ENCODE measurements at places on chromosomes 4 and X. TPM values are rescaled to one million over a fixed set of nuclear protein-coding genes. Genes with fewer than 3 reads are reported as not detected.

GAGE12E gene
- not detected for total RNA-seq

SNCA gene
- 16.8 TPM for total RNA-seq

PPP1R2C gene
- total RNA-seq: not detected

FSTL5 gene
- total RNA-seq: 0.82 TPM

FAM53A gene
- 1.4 TPM for total RNA-seq

RS1 gene
- not detected for total RNA-seq

C4orf50 gene
- total RNA-seq: 0.71 TPM

- DNase-seq: no peak
- no peaks in the 10 kb centered on the region for H3K36me3 ChIP-seq
- H3K27ac ChIP-seq: no peak overlapping the region
These were observed 86.2 kb downstream of the PHEX start for GRCh38 chrX:22118161-22118830.

GRCh38 chr4:125003840-125004239 is 291.3 kb upstream of the ANKRD50 start:
- no peaks in the 10 kb centered on the region for H3K36me3 ChIP-seq
- no peak for DNase-seq
- no peaks in the 10 kb centered on the region for H3K27me3 ChIP-seq
- H3K4me3 ChIP-seq: no peak overlapping the region
- H3K27ac ChIP-seq: no peak overlapping the region

- H3K27me3 ChIP-seq: no peaks in the 10 kb centered on the region
- DNase-seq: no peak
- no peaks in the 10 kb centered on the region for H3K4me1 ChIP-seq
- H3K4me3 ChIP-seq: no peak overlapping the region
- no peaks in the 10 kb centered on the region for H3K36me3 ChIP-seq
- H3K27ac ChIP-seq: no peak overlapping the region
These were observed 679.7 kb downstream of the TECRL start for GRCh38 chr4:63729519-63729918.

DNA sequence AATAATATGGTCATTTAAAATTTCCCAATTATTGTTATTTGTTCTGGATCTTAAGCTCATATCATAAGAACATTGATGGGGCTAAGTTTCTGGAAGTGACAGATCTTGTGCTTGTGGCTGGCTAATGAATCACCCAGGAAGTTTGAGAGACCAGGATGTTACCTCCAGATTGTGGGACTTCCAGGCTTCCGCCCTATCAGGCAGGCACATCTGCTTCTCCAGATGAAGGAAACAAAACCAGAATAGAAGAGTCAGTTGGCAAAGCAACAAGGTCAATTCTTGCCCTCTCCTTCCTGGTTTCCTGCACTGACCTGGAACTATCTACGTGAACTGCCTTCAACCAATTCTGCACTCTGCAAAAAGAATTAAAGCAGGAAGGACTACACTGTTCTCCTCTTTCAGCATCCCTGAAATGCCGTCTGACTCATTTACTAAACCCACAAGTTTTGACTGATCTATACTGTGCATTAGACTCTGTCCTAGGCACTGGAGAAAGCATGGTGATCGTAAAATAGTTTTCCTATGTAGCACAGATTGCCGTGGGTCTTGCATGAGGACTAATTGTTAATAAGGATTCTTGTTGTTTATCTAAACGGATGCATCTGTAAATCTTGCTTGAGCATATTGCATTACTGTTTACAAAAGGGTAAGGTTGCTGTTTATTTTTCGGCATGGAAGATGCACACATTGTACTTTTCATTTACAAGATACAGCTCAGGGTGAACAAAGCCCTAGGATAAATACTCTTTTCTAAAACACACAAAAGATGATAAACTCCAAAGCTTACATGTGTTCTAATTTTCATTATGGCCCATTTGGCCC is 74.6 kb downstream of the AMELX start:
- H3K27me3 ChIP-seq: no peaks in the 10 kb centered on the region
- no peaks in the 10 kb centered on the region for H3K4me1 ChIP-seq
- DNase-seq: no peak
- H3K27ac ChIP-seq: no peak overlapping the region
- no peak overlapping the region for H3K4me3 ChIP-seq

DNA sequence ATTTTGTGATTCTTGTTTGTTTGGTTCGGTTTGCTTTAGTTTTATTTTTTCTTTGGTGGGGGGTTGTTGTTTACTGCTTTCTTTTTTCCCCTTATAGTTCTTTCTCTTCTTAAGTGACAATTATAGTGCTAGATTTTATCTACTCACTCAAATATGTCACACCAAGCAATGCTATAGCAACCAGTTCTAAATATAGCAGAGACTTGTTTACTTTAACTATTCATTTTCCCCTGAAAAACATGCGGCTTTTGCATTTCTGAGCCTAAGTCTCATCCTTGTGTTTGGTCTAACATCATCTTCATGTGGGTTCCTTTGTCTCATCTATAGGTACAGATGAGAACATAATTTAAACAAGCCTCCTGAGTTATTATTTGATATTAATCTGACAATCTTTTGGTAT is 676.6 kb downstream of the FAT4 start:
- H3K36me3 ChIP-seq: no peaks in the 10 kb centered on the region
- no peak for DNase-seq
- no peak overlapping the region for H3K4me3 ChIP-seq
- H3K4me1 ChIP-seq: peaks cover 30% of the 10 kb centered on the region
- no peaks in the 10 kb centered on the region for H3K27me3 ChIP-seq

- DNase-seq: no peak
- no peaks in the 10 kb centered on the region for H3K27me3 ChIP-seq
- no peaks in the 10 kb centered on the region for H3K4me1 ChIP-seq
- no peak overlapping the region for H3K27ac ChIP-seq
- no peaks in the 10 kb centered on the region for H3K36me3 ChIP-seq
- no peak overlapping the region for H3K4me3 ChIP-seq
These were observed 50.6 kb downstream of the BMP3 start for GRCh38 chr4:81081156-81081555.

DNA sequence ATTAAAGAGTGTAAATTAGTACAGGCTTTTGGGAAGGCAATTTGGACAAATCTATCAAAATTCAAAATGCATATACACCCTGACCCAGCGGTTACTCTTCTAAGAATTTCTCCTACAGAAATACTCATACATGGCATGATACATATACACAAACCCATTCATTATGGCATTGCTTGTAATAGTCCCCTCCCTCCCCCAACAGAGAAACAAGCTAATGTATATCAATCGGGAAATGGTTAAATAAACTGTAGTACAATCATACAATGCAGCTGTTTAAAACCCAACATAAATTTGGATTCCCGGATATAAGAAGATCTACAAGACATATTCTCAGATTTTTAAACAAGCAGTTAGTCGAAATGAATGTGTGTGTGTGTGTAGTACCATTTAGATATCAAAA is 808 bp downstream of the HUWE1 start:
- H3K27ac ChIP-seq: peak overlapping the region; percentile 91
- H3K4me3 ChIP-seq: peak overlapping the region; percentile 68
- DNase-seq: no peak
- peaks cover 22% of the 10 kb centered on the region for H3K4me1 ChIP-seq
- no peaks in the 10 kb centered on the region for H3K36me3 ChIP-seq

DNA sequence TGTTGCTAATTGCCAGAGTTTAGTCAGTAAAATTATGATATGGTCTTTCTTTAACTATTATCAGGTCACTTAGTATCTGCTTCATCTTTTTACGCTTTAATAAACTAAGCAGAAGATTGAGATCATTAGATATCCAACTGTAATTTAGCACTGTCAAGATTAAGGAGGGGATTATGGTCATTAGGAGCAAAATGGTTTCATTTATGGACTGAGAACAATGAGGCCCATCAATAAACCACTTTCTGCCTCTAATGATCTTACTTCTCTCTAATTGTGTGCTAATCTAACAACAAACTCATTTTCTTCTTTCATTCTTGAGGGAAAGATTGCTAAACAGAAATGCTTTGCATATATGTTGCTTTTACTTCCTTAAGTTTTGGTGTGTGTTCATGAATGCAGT is 340.4 kb downstream of the RPA4 start:
- no peaks in the 10 kb centered on the region for H3K36me3 ChIP-seq
- H3K27me3 ChIP-seq: no peaks in the 10 kb centered on the region
- DNase-seq: no peak
- no peak overlapping the region for H3K4me3 ChIP-seq
- H3K4me1 ChIP-seq: no peaks in the 10 kb centered on the region

GRCh38 chr4:41611881-41612871 is 74.2 kb downstream of the LIMCH1 start:
- no peaks in the 10 kb centered on the region for H3K36me3 ChIP-seq
- DNase-seq: peak; percentile 79
- peaks cover 36% of the 10 kb centered on the region for H3K4me1 ChIP-seq
- H3K27me3 ChIP-seq: no peaks in the 10 kb centered on the region

GRCh38 chr4:74114234-74114633 is 15.2 kb upstream of the CXCL2 start:
- H3K4me3 ChIP-seq: no peak overlapping the region
- peaks cover 20% of the 10 kb centered on the region for H3K4me1 ChIP-seq
- H3K27me3 ChIP-seq: no peaks in the 10 kb centered on the region
- H3K36me3 ChIP-seq: no peaks in the 10 kb centered on the region
- no peak overlapping the region for H3K27ac ChIP-seq
- DNase-seq: no peak

DNA sequence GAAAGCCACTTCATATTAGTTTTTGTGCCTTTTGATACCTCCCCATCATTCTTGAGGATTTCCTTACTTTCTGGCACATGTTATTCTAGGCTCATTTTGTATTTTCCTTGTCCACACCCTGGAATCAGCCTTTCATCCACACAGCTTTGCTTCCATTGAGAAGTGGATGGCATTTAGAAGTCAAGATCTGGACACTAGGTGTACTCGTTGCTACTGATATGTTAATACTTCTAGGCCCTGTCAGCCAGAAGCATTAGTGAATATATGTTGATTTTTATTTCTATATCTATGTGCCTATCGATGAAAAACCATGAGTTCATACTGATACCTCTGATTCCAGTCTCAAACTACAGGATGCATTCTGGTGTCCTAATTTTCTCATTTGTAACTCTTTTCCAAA is 73.2 kb downstream of the ARHGAP24 start:
- DNase-seq: no peak
- H3K4me1 ChIP-seq: no peaks in the 10 kb centered on the region
- no peaks in the 10 kb centered on the region for H3K36me3 ChIP-seq
- H3K27me3 ChIP-seq: no peaks in the 10 kb centered on the region
- H3K27ac ChIP-seq: no peak overlapping the region

GRCh38 chr4:46922205-46922604 is 13.2 kb upstream of the COX7B2 start:
- no peak overlapping the region for H3K27ac ChIP-seq
- H3K36me3 ChIP-seq: no peaks in the 10 kb centered on the region
- no peaks in the 10 kb centered on the region for H3K27me3 ChIP-seq
- DNase-seq: no peak
- H3K4me3 ChIP-seq: no peak overlapping the region

- no peaks in the 10 kb centered on the region for H3K4me1 ChIP-seq
- H3K27me3 ChIP-seq: no peaks in the 10 kb centered on the region
- no peak overlapping the region for H3K4me3 ChIP-seq
- H3K36me3 ChIP-seq: no peaks in the 10 kb centered on the region
These were observed 487.1 kb downstream of the STPG2 start for GRCh38 chr4:97656044-97656720.

GRCh38 chr4:174654634-174655033 is 132.3 kb upstream of the HPGD start:
- no peaks in the 10 kb centered on the region for H3K27me3 ChIP-seq
- H3K4me3 ChIP-seq: no peak overlapping the region
- H3K27ac ChIP-seq: no peak overlapping the region
- no peaks in the 10 kb centered on the region for H3K4me1 ChIP-seq
- no peaks in the 10 kb centered on the region for H3K36me3 ChIP-seq

GRCh38 chr4:28225689-28226353 is 1365.2 kb downstream of the STIM2 start:
- H3K4me1 ChIP-seq: peaks cover 22% of the 10 kb centered on the region
- H3K4me3 ChIP-seq: no peak overlapping the region
- DNase-seq: no peak
- no peaks in the 10 kb centered on the region for H3K36me3 ChIP-seq

DNA sequence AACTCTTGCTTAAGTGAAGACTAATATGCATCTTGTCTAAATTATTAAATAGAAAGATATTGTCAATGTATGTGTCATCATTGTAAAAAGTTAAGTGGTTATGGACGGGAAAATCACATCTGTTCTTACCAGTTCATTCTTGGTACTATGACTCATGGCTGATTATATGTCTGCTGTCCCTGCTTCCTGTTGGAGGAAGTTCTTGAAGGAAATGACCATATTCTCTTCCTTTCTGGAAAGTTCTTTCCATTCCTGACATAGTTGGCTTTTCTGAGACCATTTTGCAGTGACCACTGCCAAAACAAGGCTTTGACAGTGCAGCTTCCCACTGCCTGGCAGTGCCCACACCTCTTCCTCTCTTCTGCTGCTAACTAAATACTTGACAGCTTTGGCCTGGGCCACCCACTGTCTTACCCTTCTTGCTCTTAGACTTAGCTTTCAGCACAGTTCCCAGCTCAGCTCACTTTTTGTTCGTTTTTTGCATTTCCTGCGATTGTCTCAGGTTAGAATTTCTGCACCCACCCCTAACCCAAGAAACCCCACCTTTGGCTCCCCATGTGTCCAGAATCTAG is 13.2 kb upstream of the CLDN24 start:
- no peak overlapping the region for H3K27ac ChIP-seq
- peaks cover 8% of the 10 kb centered on the region for H3K27me3 ChIP-seq
- H3K36me3 ChIP-seq: no peaks in the 10 kb centered on the region
- H3K4me1 ChIP-seq: no peaks in the 10 kb centered on the region

- H3K4me1 ChIP-seq: no peaks in the 10 kb centered on the region
- DNase-seq: no peak
- no peaks in the 10 kb centered on the region for H3K36me3 ChIP-seq
These were observed 388.4 kb upstream of the HS3ST1 start for GRCh38 chr4:11817088-11817487.

- H3K36me3 ChIP-seq: no peaks in the 10 kb centered on the region
- DNase-seq: peak; percentile 81
- H3K27ac ChIP-seq: peak overlapping the region; percentile 91
- no peaks in the 10 kb centered on the region for H3K27me3 ChIP-seq
These were observed 20.5 kb upstream of the AFAP1 start for GRCh38 chr4:7960017-7960789.

- no peaks in the 10 kb centered on the region for H3K4me1 ChIP-seq
- no peak for DNase-seq
- H3K27me3 ChIP-seq: no peaks in the 10 kb centered on the region
- no peak overlapping the region for H3K27ac ChIP-seq
- no peak overlapping the region for H3K4me3 ChIP-seq
These were observed 1230.0 kb upstream of the TENM3 start for GRCh38 chr4:181013162-181013561.

DNA sequence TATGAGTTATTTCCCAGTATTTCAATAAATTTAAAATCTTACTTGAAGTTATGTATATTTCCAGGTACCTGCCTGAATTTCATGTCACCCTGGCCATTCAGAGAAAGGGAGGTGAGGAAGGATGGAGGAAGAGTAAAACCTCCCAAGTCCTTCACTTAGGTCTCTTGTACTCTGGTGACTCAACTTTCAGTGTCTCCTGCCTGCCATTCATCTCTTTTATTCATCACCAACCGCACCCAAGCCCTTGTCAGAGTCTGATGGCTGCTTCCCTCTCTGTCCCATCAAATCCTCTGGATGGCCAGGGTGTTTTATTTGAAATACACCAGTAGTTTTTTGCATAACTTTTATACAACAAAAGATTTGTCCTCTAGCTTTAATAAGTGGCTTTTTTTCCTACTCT is 17.8 kb downstream of the TMPRSS11E start:
- H3K36me3 ChIP-seq: no peaks in the 10 kb centered on the region
- no peaks in the 10 kb centered on the region for H3K27me3 ChIP-seq
- no peak overlapping the region for H3K27ac ChIP-seq
- no peak overlapping the region for H3K4me3 ChIP-seq
